ENCODE measurements at places on chromosomes 3 and 15.
A peak's percentile ranks its signal among the peaks of the same experiment; 100 is the strongest.

- DNase-seq = no peak
Observed at GRCh38 chr15:37054336-37054735, 46.0 kb downstream of the MEIS2 start.

DNA sequence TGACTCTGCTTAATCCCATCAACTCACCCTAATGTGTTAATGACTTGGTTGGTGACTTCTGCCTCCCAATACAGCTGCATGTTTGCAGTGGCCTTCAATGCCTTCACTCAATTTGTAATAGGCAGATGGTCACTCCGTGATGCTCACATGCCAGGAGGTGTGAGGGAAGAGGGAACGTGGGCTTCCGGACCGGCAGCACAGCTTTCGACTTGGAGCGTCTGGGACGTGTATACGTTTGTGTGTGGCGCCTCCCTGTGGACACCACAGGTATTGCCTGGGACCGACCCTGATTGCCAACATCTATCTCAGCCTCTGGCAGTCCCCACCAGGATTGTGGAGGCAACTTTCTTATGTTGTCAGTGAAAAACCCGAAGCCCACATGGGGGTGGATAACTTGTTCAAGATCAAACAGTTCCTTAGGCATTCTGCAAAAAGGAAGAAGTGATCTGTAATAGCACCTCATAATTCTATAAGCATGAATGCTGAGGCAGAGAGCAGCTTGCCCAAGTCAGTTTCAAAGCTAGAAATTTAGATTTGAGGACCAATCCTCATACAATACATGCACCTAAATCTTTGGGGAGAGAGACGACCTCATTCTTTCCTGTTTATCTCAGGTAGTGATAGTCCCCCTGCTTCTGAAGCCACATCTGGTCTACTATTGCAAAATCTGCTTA is 16.9 kb downstream of the MRPL46 start:
- no peak for DNase-seq

DNA sequence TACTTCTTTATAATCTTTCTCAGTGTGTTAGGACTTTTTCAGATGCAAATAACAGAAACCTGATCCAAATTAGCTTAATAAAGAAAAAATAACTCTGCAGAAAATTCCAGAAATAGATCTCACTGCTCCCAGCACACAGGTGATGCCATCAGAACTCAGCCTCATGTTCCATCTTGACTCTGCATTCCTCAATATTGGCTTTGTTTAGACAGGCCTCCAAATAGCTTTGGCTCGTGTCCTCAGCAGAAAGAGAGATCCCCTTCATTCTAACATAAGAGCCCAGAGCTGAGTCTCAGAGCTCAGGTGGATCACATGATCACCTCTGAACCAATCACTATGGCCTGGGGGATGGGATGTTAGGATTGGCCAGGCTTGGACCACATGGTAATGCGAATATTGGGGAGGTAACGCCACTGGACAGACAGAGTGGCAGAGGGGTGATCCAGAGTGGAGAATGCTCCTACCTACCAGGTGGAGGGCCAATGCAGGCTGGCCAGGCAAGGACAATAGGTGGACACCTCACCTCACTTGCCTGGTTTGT is 46.6 kb upstream of the TBC1D21 start:
- no peak for DNase-seq

DNA sequence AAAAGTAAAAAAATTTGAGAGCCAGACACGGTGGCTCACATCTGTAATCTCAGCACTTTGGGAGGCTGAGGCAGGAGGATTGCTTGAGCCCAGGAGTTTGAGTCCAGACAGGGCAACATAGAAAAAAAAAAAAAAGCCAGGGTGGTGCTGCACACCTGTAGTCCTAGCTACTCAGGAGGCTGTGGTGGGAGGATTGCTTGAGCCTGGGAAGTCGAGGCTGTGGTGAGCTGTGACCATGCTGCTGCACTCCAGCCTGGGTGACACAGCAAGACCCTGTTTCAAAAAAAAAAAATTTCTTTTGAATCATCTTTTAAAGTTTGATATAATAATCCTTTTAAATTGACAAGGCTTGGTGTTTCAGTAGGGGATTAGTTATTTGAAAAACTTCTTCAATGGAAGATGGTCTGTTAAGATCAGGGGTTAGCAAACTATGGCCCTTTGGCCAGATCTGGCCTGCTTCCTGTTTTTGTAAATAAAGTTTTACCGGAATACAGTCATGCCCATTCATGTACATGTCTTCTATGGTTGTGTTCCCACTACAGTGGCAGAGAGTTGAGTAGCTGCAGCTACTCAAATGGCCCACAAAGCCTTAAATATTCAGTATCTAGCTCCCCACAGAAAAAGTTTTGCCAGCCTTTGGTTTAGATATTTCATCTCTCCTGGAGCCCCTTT is 28.9 kb downstream of the CDAN1 start:
- DNase-seq = no peak

- DNase-seq = no peak
Observed at GRCh38 chr3:101950985-101951733, 101.8 kb downstream of the NFKBIZ start.

GRCh38 chr3:58474967-58475578 is 16.8 kb upstream of the KCTD6 start:
- no peak for DNase-seq

- no peak for DNase-seq
Observed at GRCh38 chr3:62479326-62479725, 106.0 kb upstream of the FEZF2 start.

GRCh38 chr3:124125315-124125714 is 133.4 kb upstream of the ROPN1 start:
- DNase-seq = no peak

- DNase-seq = peak; percentile 6
Observed at GRCh38 chr15:77634266-77634962, 1.7 kb upstream of the LINGO1 start.

DNA sequence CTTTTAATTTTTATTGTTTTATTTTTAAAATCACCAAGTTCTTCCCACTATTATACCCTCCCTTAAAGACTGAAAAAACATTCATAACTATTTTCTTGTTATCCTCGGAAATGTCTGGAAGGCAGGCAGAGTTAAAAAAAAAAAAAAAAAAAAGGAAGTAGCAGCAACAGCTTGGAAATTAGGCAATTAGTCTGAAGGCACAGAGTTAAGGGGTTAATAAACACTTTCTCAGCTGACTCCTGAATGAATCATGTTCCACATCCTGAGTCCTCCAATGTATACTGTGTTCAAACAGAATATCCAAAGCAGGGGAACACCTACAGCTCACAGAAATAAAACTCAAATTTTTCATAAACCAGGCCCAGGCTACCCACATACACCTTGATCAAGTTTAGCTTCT is 5.8 kb downstream of the HEXA start:
- DNase-seq = no peak

DNA sequence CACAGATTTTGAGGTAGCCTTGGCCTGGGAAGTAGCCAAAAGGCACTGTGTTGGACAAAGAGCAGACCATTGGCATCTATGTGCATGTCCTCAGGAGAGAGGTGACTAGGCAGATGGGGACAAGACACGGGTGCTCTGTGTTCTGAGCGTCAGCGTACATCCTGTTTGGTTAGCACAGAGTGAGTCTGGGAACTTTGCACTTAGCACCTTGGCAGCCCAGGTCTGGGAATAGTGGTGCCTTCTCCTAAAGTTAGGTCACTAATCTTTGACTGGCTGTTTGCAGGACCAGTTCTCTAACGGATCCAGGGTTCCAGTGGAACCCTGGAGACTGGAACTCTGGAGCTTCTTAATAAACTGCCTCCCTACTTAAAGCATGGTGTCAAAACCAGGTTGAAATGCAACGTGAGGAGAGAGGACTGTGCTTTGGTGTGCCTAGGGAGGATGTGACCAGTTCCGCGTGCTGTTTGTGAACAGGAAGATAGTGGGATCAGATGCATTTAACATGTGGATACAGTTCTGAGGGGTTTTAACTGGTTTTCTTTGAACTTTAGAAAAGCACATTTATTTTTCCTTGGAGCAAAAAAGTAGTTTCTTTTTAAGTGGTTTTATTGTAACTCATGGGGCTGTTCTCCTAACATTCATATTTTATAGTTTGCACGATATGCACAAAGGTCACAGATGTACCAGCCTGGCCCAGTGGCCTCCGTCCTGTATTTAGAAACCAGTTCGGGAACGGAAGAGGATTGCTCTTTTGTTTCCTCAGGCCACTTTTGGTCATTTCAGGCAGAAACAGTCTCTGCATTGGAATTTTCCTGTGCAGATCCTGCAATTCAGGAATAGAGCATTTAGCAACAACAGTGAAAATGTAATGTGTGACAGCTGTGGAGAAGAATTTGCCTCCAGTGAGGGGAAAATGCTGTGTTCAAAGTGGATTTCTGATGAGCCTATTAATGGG is 48.8 kb downstream of the ABHD2 start:
- no peak for DNase-seq

DNA sequence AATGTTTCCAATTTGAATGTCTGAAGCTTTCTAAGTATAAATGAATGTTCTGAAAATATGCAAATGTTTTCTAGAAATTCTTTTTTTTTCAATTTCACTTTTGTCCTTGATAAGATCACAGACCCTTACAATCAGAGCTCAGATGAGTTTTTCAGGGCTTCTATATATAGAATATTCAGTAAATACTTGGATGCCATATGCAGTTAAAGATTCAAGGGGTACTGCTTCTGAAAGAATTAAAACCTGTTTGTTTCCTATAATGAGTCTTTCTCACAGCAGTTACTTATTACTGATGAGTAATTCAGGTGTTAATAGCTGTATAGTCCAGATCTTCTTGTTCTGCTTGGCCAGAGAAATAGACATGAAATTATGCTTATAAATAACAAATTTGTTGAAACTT is 812.6 kb downstream of the ZPLD1 start:
- no peak for DNase-seq

DNA sequence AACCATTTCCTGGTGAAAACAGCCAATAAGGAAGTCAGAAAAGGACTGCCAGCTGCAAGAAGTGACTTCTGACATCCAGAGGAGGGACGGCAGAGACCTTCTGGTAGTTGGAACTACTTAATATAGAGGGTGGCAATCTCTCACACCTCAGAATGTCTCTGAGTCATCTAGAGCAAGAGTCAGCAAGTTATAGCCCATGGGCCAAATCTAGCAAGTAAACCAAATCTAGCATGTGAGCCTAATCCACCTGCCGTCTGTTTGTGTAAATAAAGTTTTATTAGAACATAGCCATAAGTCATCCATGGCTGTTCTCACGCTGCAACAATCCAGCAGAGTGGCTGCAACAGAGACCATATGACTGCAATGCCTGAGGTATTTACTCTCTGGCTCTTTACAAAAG is 160.5 kb upstream of the NR2E3 start:
- DNase-seq = no peak

DNA sequence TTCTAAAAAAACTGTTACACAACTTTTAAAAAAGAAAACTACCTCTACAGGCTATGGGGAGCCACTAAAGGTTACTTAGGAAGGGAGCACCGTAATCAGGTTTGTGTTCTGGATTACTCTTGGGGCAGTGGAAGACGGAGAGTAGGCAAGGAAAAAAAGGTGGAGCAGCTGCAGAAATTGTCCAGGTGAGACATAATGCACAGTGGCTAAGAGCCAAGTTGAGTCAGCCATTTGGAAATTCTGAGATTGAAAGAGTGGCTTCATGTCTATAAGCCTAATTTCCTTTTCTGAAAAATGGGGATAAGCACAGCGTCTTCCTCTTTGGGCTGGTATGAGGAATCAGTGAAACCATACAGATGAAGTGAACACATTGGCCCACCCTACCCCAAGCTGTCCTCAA is 195.2 kb downstream of the CADPS start:
- no peak for DNase-seq

GRCh38 chr3:197371591-197372046 is 73.2 kb upstream of the DLG1 start:
- DNase-seq = no peak

- DNase-seq = no peak
Observed at GRCh38 chr15:48021336-48022086, 99.3 kb upstream of the SLC24A5 start.

- DNase-seq = no peak
Observed at GRCh38 chr15:72786676-72787345, 3.3 kb upstream of the ADPGK start.

GRCh38 chr3:177197041-177197726 is at the start of gene TBL1XR1:
Gene TBL1XR1 (minus strand): TSS chr3:177197482. CDS start chr3:177064977, 132,505 bp downstream.
- peak; percentile 74 for DNase-seq

GRCh38 chr15:73072894-73073293 is 20.6 kb downstream of the NEO1 start:
- no peak for DNase-seq

- DNase-seq = no peak
Observed at GRCh38 chr15:80526556-80527340, 122.6 kb downstream of the ARNT2 start.

DNA sequence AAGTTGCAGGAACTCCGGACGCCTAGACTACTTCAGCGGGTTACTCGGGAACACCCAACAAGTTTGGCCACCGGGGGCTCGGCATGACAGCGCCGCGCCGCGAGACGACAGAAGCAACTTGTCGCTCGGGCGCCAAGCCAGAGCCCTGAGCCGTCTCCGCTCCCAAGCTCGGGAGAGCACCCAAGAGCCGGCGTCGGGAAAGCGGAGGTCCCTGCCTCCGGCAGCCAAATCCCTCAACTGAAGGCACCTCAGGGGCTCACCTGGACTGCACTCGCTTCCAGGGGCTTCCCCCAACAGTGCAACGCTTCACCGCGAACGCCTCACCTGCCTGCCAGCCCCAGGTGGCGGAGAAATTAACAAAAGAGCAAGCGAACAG is 640 bp downstream of the MB21D2 start:
- DNase-seq = no peak

- DNase-seq = no peak
Observed at GRCh38 chr3:114299421-114299820, 5.6 kb downstream of the TIGIT start.

- no peak for DNase-seq
Observed at GRCh38 chr15:34851007-34851406, 55.7 kb upstream of the ACTC1 start.

GRCh38 chr3:195003006-195003892 is 267.7 kb downstream of the XXYLT1 start:
- DNase-seq = no peak

DNA sequence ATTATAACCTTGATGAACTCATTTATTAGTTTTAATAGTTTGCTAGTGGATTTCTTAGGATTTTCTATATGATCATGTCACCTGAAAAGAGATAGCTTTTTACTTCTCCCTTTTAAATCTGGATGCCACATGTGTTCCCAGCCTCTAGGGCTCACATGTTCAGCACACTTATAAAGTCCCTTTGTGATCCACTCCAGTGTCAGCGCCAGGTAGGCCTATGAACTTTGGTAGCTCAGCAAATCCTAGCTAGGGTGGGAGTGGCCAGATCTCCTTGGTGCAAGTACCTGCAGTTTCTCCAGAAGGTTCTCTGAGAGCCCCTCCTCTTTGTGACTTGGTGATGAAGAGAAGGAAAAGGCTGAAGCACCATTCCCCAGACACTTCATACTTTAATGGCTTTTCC is 8.7 kb downstream of the FETUB start:
- DNase-seq = no peak
